ENCODE measurements at places on chromosomes 2 and 18.
A peak's percentile ranks its signal among the peaks of the same experiment; 100 is the strongest.

DNA sequence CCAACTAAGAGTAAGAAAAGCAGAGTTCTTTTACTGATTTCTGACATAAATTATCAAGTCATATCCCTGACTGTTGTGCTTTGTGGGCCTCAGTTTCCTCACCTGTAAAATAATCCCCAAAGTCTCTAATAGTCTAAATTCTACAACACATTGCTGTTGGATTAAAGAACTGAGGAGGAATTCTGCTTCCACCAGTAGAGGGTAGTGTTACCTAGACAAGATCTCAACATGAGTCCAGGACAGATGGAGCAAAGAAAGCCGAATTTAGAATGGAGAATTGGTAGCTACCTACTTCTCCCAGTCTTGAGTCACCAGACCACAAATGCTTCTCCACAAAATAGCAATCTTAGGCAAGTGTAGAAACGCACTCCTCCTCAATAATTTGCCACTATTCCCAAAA is 462.5 kb upstream of the FSHR start:
- DNase-seq, result no peak

DNA sequence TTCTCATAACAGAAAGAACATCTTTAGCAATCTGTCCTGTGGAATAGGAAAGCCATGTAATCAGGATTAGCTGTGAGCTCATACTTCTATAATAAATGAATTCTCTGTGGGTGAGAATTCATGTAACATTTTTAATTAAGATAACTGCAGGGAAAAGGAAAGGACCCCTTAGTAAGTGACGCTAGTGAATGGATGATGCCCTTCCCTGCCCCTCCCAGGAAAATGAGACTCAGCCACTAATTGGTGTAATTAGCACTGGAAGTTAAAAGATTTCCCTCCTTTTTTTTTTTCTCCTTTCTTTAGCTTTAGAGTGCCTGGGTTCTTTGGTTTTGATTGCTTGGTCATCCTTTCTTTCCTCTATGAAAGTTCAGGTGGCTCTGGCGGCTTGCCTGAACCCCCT is 90.3 kb downstream of the VWA3B start:
- DNase-seq, result no peak

- DNase-seq, result no peak
These were observed 824.3 kb upstream of the ZEB2 start for GRCh38 chr2:145344076-145344724.

DNA sequence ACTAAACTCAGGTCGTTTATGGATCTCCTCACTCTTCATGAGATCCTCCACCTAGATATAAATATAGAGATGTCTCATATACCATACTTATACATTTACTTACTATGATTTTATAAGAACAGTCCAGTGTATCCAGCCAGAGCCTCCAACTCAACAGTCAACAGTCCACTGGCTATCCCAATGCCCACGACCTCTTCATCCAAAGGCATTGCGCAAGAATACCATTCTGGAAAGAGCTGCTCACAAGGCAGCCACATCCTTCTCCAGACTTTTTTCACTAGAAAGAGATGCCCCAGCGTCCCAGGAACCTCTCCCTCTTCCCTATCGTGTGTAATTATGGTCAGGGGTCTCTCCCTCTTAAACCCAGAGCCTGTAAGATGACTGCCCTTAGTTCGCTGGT is 448.8 kb downstream of the LRATD1 start:
- no peak for DNase-seq

DNA sequence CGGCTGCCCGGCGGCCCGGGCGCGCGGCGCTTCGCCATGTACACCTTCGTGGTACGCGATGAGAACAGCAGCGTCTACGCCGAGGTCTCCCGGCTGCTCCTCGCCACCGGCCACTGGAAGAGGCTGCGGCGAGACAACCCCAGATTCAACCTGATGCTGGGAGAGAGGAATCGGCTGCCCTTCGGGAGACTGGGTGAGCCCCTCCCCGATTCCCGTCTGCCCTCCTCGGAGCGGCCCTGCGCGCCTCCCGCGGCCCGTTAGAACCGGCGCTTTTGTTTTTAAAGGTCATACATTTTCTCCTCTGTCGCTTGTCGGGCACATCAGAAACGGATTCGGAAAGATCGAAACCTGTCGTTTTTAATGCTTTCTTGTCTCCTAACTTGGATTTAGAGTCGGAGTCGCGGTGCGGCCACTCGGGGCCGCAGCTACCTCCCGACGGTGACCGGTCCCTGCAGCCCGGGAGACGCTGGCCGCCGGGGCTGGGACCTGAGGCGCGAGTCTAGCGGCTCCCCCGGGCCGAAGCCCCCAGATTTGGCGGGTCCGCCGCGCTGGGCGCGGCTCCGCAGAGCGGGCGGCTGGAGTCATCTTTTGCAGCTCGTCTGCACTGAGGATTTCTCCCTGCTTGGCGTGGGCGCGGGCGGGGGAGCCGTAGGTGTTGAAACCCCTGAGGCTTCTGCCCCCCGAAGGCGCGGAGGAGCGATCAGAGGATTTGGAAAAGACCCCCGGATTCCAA is 519 bp downstream of the TTL start:
- peak; percentile 14 for DNase-seq

DNA sequence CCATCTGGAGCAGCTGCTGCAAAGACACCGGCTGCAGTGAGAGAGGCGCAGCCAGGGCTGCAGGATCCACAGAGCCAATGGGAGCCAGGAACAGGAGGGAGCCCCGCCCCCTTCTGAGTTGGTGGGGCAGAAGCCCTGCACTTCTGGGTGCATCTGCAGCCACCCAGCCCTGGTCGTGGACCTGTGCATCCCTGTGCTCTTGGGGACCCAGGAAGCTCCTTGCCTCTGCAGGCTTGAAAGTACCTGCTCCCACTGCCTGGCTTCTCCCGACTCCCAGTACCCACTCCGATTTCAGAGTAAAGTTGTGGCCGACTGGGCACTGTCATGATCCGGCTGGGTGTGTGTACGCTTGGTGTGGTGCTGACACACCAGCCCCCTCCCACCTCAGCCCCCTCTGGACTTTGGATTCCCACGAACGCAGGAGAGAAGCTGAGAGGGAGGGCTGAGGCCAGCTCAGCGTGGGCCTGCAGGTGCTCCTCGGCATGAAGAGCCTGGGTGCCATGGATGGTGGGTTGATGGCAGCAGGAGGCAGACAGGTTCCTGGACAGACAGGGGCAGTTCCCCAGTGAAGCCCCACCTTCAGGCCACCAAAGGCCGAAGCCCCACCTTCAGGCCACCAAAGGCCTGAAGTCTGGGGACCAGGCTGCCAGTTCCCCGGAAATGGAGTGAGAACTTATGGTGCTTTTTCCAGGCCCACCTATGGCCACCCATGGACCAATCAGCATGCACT is 34.9 kb downstream of the LRRTM4 start:
- no peak for DNase-seq

GRCh38 chr18:49561289-49562193 is at the start of gene LIPG:
Gene LIPG, plus strand, starts transcription at chr18:49562057. Its CDS starts 252 bp downstream, at chr18:49562309.
- DNase-seq, result peak; percentile 9

GRCh38 chr2:221555494-221555846 is 16.6 kb downstream of the EPHA4 start:
- DNase-seq, result no peak

- no peak for DNase-seq
These were observed 73.3 kb upstream of the L3MBTL4 start for GRCh38 chr18:6487968-6488367.

- DNase-seq, result no peak
These were observed 148.4 kb downstream of the SLC39A10 start for GRCh38 chr2:195805283-195805976.

GRCh38 chr2:72676341-72677025 is 149.3 kb downstream of the EXOC6B start:
- DNase-seq, result no peak

- no peak for DNase-seq
These were observed 105.0 kb upstream of the ALK start for GRCh38 chr2:30026091-30027055.

DNA sequence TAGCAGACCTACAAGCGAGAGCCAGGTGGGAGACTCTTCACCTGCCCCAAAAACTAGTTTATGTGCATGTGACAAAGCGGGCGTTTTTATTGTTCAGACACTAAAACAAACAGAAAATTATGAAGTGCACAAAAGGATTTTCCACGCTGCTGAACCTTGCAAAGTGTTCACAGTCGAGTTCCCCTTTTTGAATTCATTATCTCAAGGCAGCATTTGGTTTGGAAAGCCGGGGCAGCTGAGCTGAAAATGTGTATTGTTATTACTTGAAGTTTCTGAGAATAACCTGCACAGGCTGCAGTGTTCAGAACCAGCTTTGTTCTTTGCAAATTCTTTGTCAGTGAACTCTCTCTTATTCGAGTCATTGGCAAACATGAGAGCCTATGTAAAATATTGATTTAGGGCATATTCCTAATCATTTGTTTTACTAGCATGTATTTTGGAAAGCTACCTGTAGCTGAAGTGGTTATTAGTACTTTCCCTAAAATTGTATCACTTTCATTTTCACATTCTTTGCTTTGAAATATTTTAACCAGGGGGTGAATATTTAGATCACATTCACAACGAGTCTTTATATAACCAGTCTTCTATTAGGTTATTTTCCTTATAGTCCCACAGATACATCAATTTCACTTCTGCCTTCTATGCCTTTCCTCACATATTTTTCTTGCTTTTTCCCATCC is 59.5 kb downstream of the LRRTM1 start:
- DNase-seq, result no peak

DNA sequence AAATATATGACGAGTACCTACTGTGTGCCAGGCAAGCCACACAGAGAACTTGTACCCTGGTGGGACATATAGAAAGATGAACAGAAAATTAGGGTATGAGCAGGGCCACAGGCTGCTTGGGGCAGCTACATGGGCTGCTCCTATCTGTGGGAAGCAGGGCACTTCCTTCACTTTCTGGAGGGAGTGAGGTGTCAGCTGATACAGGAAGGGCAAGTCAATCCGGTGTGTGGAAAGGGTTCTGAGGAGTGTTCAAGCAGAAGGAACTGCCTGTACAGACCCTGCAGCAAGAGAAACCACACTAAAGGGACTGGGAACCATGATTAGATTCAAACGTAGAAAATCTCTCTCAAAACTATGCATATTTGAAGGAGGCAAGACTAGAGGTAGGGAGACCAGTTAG is 58.6 kb upstream of the BCL11A start:
- DNase-seq, result no peak

GRCh38 chr18:58101291-58101794 is 57.3 kb downstream of the NEDD4L start:
- DNase-seq, result no peak

DNA sequence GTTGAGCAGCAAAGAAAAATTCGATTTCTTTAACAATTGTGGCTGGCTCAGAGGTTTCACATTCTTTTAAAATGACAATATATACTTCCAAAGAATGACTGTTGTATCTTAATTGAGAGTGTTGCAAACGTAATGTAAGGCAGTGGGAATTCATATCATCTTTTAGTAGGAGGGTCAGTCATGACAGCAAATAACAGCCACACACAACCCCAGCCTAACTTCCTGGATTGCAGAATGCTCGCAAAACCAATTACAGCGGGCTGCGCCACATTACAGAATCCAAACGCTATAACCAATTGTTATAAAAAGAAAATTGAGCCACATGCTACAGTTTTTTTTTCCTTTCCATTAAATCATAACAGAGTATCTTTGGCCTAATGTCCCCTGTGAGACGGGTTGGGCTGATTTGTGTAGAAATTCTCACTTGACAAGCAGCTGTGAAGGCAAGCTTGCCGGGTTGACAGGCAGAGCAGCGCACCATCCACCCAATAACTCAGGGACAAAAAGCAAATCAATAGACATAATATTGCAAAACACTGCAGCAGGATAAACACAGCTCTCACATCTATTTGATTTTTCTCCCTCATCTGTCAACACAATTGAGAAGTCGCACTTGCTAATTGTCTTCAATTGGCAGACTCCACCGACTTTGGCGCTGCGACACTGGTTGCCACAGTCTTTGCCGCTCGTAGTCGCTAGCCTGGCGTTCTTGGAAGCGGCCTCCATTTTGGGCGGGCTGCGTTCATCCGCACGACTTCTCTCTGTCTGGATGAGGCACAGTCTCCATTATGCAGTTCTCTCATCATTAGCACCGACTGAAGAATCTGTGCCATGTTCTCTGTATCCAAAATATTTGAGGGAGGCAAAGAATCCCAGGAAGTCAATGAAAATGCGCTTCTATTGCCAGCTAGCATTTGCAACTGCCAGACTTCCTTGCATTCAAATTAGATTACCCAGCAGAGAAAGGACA is 95.0 kb upstream of the CCDC68 start:
- no peak for DNase-seq

- no peak for DNase-seq
These were observed 55.0 kb downstream of the ABCB11 start for GRCh38 chr2:168976034-168976654.

- no peak for DNase-seq
These were observed 74.5 kb downstream of the ASAP2 start for GRCh38 chr2:9281145-9281544.

DNA sequence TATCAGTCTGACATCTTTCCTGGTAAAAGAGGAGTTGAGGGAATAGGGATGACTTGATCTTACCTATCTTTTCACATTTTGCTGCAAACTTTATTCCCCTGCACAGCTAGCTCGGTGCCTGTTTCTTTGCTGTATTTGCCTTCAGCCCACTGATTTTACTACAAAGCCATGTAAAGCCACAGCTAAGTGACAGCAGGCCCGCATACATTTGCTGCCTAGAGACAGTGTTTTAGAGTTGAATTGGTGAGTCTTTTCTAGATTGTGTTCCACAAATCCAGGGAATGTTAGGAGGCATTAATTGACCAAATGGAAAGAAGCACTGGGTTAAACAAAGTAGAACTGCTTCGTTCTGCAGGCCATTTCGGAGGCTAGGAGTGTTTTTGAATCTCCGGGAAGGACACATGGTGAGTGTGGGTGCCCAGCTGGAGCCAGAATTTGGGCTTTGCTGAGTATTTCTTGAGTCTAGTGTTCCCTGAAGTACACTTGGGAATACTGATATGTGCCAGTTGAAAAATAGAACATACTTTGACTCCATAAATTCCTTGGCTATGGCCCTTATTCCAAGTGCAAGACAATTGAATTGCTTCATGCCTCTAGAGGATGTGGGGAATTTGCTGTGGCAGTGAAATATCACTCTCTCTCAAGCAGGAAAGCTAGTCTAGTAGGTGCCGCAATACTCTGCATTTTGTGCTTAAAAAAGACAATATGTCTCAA is 329.8 kb downstream of the PTPRM start:
- DNase-seq, result no peak

GRCh38 chr18:36078751-36079529 is 11.6 kb upstream of the RPRD1A start:
- DNase-seq, result no peak

GRCh38 chr18:25669741-25670140 is 317.8 kb upstream of the ZNF521 start:
- DNase-seq, result no peak

DNA sequence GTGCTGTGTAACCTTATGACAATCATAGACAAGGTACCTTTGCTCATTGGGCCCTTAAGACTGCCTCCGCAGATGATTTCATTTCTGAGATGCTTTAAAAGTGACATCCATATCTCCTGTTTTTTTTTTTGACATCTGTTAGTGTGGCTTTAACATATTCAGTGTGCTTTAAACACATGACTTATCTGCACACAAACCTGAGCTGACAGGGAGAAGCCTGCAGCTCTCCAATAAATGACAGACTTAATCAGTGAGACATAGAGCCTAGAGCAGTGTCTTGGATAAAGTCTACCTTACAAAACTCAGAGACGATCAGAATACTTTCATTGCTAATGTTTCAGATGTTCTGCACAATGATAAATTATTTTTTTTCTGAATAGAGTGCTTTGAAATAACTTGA is 130.7 kb downstream of the UBE2E3 start:
- no peak for DNase-seq
